Activated T-cell treated with anti-CD3 and anti-CD28 coated beads, Interleukin-2, amount 50 U/mL, for 1 hour (primary cell): ENCODE measurements at places on chromosomes 5 and 9.
A peak's percentile ranks its signal among the peaks of the same experiment; 100 is the strongest.

DNA sequence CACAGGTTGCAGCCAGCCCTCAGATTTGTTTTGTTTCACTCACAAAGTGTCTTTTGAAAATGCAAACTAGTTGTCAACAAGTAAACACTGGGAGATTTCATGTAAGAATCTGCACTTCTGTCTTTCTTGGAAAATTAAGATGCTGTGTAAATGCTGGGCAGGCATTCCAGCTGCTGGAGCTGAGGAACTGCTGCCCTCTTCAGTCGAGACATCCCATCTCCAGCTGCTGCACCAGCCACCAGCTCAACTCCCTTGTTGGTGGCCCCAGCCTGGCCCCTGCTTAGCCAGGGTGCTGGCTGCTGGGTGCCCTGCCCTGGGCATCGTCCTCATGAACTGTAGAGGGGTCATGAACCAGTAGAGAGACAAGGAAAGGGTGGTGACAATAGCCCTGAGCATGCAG lies 33.1 kb upstream of the AFAP1L1 start:
- no peak for DNase-seq

DNA sequence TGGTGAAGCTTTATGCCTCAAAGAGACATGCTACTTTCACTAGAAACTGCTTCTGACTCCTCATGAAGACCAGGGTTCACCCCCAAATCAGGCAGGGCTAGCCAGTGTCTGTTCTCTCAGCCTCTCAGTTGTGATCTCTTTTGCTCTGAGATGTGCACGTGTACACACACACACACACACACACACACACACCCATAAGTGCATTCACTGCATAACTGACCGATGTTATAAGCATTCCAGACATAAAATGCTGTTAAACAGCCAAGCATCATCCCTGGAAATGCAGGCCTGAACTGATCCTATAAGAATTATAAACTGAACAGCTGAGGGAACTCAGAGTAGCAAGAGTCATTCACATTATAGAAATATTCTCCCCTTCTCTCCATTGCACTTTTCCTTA lies 85.0 kb downstream of the FSTL4 start:
- DNase-seq = no peak

DNA sequence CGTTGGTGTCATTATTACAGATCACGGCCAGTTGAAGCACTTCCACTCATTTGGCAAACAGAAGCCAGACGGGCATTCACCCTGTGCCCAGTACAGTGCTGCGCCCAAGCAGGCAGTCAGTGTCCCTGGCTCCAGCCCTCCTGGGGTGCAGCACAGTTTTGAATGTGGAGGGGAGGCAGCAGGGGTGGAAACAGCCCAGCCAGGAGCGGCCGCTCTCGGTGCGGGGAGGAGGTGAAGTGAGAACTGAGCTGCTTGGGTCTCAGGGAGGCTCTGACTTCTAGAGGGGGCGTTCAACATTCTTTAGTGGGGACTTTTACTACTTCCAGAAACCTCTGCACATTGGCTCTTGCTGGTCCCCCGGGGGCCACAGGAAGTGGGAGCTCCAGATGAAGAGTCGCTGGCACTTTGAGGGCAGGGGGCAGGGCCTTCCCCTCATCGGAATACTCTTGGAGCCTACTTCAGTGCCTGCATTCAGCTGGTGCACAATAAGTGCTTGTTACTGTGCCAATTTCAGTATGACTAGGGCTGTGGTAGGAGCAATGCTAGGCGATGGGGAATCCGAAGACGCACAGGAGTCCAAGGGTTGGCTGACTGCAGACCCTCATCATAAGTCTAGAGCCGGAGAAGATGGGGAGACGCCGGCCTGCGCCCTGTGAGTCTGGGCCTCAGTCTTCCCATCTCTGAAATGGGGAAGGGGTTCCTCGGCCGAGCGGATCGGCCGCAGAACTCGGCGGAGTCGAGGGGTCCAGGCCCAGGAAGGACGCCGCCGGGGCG lies 492 bp upstream of the NEK6 start:
- no peak for DNase-seq

GRCh38 chr5:3124410-3124809 lies 372.9 kb upstream of the IRX2 start:
- DNase-seq = no peak

DNA sequence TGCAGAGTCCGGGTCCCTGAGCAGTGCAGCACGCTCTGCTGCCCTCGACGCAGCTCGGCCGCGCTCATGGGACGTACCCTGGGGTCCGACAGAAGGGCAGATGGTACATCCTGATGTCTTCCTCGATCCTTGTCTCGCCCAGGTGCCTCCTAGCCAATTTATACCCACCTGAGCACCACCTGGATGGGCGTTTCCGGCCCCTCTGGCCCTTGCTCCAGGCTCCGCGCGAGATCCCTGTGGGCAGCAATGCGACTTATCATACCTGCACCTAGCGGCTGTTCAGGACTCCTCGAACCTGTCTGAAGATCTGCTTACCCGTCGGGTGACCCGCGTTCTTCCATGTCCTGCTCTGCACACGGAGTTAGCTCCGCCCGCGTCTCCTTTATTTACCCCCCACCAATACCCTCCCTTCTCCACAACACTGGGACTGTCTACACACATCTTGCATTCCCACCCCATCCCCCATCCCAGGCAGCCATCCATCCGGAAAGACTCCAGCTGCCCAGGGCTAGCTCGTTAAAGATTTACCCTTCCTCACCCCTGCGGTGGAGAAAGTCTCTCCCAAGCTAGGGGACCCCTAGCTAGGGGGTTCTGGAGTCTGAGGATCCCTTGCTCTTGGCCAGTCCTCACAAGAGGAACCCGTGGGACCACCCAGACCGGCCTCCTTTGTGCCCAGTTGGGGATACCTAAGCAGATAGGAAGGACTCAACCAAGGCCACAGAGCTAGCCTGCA lies at the start of gene KIF12:
Gene KIF12, minus strand, starts transcription at position 357 of the 733 bp plus-strand sequence. Its CDS starts 16 bp downstream, at position 341.
- DNase-seq = no peak

GRCh38 chr5:141915881-141916336 lies 7.8 kb upstream of the DELE1 start:
- DNase-seq = no peak

- DNase-seq = no peak
Observed at GRCh38 chr9:113957821-113958341, 81.8 kb downstream of the ZNF618 start.

- no peak for DNase-seq
Observed at GRCh38 chr9:112631313-112632070, 86.4 kb downstream of the INIP start.

DNA sequence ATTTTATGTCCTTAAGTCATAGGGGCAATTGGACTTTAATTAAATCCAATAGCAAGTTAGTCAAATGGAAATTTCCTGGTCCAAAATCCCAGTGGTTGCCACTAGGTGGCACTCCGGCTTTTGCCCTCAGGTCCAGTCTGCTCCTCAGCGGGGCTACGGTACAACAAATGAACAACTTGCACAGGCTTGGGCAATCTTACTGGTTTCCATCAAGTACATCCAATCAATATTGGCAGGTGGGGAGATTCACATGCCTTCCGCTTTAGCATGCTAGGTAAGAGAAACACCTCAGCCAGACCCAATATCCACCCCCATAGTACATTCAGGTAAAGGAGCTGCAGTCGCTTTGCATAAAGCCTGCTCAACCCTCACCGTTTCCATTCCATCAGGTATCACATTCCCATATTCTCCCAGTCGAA lies 6.3 kb upstream of the MXD3 start:
- peak; percentile 75 for DNase-seq

- no peak for DNase-seq
Observed at GRCh38 chr5:116488356-116489041, 86.1 kb downstream of the SEMA6A start.

GRCh38 chr9:111890334-111890733 lies 6.3 kb upstream of the UGCG start:
- no peak for DNase-seq

DNA sequence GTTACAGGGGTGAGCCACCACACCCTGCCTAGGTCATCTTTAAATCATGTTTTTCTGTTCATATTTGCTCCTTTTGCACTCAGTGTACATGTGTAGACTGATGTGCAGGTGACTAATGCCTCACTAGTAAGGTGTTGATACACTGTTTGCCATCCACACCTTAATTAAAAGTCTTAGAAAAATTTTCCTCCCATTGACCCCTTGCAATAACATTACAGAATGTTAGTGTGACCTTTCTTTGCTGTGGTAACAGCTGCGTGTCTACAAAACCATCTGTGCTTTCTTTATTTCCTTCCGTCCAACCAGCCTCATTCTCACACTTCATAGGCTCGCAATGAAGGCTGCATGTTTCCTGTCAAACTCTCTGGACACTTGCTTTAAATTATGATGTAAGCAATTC lies 6.6 kb upstream of the CEMIP2 start:
- no peak for DNase-seq

GRCh38 chr5:123132316-123132715 lies 43.3 kb downstream of the PRDM6 start:
- DNase-seq = no peak

DNA sequence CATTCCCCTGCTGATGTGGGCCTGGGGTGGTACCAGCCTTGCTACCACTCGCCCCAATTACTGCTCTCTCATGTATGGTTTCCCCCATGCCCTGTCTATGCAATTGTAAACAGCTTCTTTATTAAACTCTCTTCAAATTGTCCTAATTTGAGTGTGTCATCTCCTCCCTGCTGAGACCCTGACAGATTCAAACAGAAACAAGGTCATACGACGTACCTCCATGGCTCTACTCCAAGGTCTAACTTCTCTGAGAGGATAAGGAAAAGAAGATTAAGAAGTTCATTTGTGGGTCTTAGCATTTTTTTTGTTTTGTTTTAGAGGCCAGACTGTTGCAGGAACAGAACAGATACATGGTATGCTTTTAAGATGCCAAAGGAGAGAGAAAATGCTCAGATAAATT lies 38.0 kb downstream of the ABITRAM start:
- no peak for DNase-seq

DNA sequence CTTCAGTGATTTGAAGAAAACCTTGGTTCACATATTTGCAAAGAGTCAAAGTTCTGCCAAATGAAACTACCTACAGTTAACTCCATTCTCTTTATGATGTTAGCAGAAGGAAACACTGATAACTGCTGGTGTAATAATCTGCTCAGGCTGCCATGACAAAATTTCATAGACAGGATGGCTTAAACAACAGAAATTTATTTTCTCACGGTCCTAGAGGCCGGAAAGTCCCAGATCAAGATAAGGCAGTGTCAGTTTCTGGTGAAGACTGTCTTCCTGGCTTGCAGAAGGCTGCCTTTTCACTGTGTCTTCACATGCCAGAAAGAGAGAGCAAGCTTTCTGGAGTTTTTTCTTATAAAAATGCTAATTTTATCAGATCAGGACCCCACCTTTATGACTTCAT lies 102.4 kb upstream of the PARP8 start:
- no peak for DNase-seq

GRCh38 chr5:142289708-142290576 lies 34.9 kb downstream of the SPRY4 start:
- no peak for DNase-seq

DNA sequence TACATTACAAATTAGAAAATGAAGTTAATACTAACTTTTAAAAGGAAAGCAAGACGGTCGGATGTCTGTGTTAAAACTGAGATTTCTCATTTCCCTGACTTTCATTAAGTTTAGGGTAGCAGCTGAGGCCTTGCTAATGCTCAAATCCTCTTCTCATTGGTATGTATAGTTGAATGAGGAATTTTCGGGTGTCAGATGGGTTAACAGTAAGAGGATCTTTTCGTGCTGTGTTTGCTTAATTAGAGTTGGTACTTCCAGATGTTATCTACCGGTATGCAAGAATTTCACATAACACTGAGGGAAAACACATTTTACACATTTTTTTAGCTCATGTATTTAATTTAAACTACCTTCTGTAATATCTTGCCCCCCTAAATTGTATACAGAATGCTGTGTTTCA lies 168.2 kb upstream of the CTNND2 start:
- DNase-seq = no peak

GRCh38 chr5:170597109-170597751 lies 93.4 kb downstream of the KCNIP1 start:
- DNase-seq = no peak

DNA sequence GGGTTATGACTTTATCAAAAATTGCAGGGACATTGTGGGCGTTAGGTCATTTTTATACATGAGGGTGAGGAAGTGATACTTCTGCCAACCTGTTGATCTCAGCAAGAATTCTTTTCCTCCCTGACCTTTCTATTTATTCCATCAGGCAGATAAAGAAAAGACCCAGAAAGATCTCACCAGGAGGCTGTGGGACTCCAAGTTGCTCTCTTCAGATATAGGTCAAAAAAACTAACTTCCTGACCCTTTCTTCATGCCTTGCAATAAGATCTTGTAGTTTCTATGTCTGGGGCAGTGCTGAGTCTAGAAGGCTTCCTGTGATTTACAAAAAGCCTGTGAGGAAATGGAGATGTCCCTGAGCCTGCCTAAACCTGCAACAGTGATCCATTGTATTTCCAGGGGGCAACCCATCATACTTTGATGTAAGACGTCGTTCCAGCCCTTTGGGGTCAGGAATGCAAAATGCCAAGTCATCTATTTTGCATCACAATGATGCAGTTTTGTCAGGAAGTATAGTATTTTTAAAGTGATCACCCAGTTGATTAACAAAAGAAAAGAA lies 22.0 kb upstream of the PIK3R1 start:
- DNase-seq = no peak

- no peak for DNase-seq
Observed at GRCh38 chr5:21806943-21807342, 1046.2 kb downstream of the CDH12 start.

DNA sequence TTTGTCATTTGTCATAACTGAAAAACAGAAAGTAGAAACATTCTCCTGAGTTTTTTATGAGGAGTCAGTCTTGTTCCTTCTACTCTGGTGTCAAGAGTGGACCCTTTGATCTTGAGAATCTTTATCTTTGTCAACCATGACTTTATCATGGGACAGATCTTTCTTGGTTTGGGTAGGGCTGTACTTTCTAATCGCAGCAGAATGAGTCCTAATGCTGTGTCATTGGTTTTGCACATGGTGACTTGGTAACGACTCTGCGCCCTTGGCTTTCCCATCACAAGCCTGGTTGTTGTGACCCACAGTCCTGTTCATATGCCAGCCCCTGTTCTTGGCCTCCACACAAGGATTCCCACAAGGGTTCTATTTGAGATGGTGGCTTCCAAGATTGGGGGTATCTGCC lies 45.6 kb downstream of the AOPEP start:
- DNase-seq = no peak

GRCh38 chr5:133993185-133993936 lies 11.4 kb downstream of the VDAC1 start:
- DNase-seq = no peak

DNA sequence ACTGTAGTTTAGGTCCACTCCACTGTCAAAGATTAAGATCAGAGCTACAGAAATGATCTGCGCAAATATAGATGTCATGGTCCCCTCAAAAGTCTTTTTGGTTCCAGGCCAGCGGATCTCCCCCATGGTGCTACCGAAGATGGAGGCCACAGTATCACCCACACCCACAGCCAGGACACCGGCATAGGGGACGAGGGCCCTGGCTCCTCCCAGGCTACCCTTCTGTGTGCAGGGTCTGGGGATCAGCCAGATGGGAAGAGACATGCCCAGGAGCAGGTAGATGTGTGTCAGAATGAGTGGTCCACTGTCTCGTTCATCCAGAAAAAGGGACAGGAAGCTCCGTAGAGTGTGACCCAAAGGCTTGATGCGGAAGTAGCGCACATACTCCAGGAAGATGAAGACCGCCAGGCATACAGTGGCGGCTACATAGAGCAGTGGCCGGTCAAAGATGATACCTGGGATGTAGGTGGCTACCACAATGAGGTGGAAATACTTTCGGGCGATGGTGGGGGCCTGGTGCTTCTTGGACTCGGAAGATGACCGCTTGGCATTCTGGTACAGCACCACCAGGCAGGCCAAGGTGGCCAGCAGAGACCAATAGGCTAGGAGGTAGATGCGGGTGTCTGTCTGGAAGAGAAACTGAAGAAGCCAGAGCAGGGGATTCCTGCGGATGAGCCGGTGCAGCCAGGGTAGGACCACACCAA lies 1.5 kb downstream of the DOLK start:
- no peak for DNase-seq

- DNase-seq = peak; percentile 96
Observed at GRCh38 chr9:35646533-35647265, 4.0 kb downstream of the SIT1 start.
